Activated CD4-positive, alpha-beta T cell treated with anti-CD3 and anti-CD28 coated beads, Interleukin-2, amount 10 ng/mL, durations not matched to agents 7 days and 5 days (primary cell): ENCODE measurements at places on chromosomes 5 and 9. TPM values are rescaled to one million over a fixed set of nuclear protein-coding genes. Genes with fewer than 3 reads are reported as not detected.

Gene NOXA1
- total RNA-seq, result 0.46 TPM

DNA sequence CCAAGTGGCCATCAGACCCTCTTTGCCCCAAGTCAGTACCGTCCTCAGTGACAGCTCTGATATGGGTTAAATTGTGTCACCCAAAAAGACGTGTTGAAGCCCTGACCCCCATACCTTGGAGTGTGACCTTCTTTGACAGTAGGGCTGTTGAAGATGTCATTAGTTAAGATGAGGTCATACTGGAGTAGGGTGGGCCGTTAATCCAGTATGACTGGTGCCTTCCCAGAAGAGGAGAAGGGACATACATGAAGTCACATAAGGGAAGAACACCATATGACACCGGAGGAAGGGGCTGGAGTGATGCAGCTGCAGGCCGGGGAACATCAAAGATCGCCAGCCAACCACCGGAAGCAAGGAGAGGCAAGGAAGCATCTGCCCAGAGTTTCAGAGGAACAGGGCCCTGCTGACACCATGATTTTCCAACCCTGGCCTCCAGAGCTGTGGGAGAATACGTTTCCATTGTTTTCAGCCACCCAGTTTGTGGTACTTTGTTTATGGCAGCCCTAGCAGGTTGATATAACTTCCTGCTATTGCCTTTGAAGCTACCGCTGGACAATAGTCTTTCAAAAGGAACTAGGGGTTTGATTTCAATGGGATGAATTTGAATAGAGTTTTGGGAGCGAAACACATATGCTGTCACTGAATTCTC lies 36.4 kb upstream of the CPEB4 start:
- no peak for DNase-seq

Gene CPEB4
- total RNA-seq, result 14.0 TPM

- no peak for DNase-seq
Measured at GRCh38 chr9:129735546-129735945, 17.3 kb downstream of the PTGES start.

- no peak for DNase-seq
Measured at GRCh38 chr5:136135536-136135935, 2.9 kb downstream of the SMAD5 start.

GRCh38 chr5:112514111-112514510 lies 95.0 kb upstream of the EPB41L4A start:
- no peak for DNase-seq
